Activated T-cell treated with anti-CD3 and anti-CD28 coated beads, Interleukin-2, amount 50 U/mL, for 4 hours (primary cell): ENCODE measurements at places on chromosomes 6 and 20.

DNA sequence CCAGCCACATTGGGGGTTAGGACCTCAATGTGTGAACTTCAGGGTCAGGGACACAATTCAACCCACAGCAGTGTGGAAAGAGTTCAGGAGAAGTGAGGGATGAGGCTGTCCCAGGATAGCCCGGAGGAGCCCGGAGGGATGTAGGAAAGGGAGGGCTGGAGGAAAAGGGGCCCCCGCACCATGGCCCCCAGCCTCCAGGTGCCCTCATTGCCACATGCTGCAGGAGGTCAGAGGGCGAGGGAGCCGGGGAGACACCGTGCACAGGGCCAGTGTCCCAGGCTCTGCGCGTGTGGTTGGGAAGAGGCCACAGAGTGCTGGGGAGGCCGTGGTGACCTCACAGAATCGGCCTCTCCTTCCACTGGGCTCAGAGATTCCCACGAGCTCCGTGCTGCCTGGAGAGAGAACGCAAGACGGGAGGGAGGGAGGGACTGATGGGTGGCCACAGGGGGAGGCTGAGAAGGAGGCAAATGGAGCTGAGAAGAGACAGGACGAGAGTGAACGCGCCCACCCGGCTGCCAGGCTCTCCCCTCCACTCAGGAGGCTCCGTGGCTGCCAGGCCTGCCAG is 215.1 kb downstream of the DLL1 start:
- no peak for DNase-seq

DNA sequence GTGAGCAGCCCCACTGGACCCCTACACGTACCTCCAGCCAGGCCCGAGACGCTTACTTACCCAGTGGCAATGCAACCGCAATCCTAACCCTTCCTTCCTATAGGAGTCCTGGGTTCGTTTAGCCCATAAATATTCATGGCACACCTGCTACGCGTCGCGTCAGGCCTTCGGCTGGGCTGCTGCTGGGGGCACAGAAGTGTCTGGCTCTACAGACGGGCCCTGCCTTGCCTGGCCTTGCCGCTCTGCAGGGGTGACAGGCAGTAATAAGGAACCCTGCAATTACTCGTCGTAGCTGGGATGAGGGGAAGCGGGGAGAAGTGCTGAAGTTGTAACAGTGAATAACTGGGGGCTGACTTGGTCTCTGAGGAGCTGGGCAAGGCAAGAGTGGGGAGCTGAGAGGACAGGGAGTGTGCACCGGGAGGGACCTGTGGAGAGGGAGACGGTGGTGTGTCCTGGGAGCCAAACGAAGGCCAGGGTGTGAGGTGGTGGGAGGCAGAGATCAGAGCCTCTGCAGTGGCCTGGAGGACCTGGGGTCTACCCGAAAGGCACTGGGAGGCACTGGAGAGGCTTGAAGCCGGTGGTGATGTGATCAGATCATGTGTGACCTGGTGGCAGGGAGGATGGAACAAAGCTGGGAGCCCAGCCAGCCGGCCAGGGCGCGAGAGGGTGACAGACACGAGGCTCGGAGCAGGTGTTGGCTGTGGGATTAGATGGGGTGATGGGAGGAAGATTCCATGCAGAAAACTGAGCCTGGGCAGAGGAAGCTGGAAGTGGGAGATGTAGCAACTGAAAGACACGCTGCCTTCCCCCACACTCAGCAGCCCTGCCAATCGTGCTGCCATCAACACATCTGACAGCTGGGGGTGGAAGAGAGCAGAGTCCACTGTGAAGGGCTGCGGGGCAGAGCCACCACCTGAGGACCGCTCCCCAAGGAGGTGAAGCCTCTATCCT is 36.4 kb downstream of the PSMG4 start:
- DNase-seq = no peak

DNA sequence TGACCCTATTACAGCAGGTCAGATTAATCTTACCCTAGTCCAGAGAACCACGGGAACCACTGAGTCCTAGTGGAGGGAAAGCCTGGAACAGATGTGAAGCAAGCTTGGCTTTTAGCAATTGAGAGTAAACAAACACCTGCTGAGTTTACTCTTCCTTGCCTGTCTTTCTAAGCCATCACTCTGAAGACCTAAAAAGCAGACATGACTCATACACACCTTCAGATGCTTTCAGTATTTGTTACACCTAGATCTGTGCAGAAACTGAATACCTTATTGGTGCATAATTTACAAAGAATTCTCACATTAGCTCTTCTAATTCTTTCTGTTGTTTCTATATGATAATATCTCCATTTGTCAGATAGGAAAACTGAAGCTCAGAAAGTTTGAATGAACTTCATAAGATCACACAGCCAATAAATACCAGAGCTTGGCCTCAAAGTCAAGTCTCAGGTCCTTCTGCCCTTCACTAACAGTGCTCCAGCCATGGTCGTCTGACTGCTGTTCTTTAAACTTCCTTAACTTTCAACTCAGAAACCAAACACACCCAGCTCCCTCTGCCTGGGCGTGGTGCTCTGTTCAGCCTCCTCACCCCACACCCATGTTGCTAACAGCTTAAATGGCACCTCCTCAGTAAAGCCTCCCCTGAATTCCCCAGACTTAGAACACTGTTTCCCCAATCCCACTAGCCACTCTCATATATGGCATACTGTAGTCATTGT is 8.6 kb upstream of the GABBR1 start:
- no peak for DNase-seq

DNA sequence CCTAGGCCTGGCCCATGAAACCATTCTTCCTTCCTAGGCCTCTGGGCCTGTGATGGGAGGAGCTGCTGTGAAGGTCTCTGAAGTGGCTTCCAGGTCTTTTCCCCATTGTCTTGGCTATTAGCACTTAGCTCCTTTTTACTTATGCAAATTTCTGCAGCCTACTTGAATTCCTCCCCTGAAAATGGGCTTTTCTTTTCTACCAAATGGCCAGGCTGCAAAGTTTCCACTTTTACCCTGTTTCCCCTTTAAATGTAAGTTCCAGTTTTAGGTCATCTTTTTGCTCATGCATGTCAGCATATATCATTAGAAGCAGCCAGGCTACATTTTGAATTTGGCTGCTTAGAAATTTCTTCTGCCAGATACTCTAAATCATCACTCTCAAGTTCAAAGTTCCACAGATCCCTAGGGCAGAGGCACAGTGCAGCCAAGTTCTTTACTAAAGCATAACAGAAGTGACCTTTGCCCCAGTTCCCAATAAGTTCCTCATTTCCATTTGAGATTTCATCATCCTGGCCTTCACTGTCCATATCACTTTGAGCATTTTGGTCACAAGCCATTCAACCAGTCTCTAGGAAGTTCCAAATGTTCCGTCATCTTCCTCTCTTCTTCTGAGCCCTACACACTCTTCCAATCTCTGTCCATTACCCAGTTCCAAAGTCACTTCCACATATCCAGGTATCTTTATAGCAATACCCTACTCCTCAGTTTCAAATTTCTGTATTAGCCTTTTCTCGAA is 71.9 kb downstream of the TBC1D7 start:
- DNase-seq = no peak
